ENCODE measurements at places on chromosomes 3 and 15.

GRCh38 chr3:53495146-53495519, 722 bp downstream of the CACNA1D start:
- DNase-seq, result no peak

DNA sequence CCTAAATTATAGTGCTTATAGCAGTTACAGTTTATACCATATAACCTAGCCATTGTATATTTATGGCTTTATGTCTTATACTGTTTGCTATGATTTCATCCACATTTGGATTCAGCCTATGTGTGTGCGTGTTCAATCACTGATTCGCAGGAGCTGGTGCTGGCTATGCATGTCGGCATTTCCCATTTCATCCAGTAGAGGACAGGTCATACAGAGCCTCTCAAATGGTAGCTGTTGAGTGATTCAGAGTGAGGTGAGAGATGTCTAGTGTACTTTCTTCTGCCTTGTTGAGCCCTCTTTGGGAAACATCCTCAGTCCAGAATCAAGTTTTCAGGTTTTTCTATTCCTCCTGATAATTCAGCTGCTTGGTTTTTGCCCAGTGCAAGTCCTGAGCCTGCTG, 76.1 kb downstream of the FRMD4B start:
- DNase-seq, result no peak

- no peak for DNase-seq
Measured at GRCh38 chr3:138455801-138456716, 21.6 kb downstream of the ESYT3 start.

DNA sequence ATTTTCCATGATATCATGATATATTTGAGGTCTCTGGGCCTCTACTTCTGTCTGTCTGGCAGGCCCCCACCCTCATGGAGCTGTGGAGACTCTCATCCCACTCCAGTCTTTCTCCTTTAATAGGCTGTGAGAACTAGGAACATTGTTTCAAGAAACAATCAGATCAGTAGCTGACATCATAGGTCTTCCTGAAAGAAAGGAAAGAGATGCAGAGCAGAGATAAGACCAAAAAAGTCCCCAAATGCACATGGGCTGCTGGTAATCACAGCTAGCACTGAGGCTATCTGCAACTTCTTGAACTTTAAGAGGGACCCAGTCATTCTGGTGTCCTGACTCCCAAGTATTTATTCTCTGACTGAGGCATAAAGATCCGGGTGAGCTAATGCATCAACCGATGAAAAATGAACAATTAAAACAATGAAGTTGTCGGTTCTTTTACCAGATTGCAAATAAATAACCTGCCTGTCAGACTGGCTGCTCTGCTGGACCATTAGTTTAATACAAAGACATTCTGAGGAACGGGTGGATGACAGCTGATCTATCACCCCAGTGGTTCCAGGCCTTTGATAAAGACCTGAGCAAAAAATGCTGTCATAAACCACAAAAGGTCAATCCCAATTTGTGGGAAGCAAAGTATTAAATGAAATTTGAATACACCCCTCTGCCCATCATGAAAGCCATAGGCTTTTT, 780.8 kb upstream of the GOLIM4 start:
- DNase-seq, result no peak

DNA sequence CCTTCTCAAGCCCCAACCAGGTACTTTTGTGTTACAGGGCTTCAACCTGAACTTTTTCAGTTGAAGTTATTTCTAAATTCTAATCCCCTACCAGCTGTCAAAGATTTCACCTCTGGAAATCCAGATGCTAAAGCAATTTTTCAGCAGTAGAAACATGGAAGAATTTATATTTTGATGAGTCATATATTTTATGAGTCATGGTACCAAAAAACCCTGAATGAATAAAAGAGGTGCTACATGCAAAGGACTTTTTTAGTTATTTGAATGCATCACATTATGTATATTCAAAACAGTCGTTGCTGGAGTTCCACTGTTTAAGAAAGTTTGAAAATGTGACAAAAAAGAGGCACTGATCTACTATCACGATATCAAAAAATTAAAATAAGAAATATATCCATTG, 96.0 kb upstream of the ZNF385D start:
- DNase-seq, result no peak

- DNase-seq, result no peak
Measured at GRCh38 chr3:153138276-153139210, 23.5 kb upstream of the RAP2B start.

DNA sequence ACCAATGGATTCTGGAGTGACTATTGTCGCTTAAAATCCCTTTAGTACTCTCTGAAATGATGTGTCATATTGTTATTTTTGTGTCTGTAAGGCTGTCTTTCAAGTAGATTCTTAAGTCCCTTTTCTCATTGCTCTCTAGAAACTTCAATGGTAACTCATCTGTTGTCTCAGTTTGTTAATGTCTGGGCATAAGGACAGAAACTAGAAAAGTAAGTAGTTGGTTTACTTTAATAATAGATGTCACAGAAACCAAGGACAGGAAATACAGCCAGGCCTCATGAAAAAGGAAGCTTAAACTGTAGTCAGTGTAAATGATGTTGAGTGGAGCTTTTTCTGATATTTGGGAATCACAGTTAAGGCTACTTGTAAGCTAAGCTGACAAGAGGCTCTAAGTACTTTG, 730.2 kb upstream of the DPPA4 start:
- DNase-seq, result no peak

GRCh38 chr3:160665784-160666526, 11.0 kb upstream of the ARL14 start:
- DNase-seq, result no peak

- no peak for DNase-seq
Measured at GRCh38 chr15:89531796-89532537, 35.6 kb upstream of the RHCG start.

GRCh38 chr15:45594319-45594718, 7.1 kb downstream of the BLOC1S6 start:
- DNase-seq, result no peak

- no peak for DNase-seq
Measured at GRCh38 chr15:72982714-72983113, 69.5 kb upstream of the NEO1 start.

- no peak for DNase-seq
Measured at GRCh38 chr3:110456438-110457138, 615.0 kb upstream of the NECTIN3 start.

GRCh38 chr3:147699175-147699838, 290.1 kb downstream of the ZIC1 start:
- no peak for DNase-seq

DNA sequence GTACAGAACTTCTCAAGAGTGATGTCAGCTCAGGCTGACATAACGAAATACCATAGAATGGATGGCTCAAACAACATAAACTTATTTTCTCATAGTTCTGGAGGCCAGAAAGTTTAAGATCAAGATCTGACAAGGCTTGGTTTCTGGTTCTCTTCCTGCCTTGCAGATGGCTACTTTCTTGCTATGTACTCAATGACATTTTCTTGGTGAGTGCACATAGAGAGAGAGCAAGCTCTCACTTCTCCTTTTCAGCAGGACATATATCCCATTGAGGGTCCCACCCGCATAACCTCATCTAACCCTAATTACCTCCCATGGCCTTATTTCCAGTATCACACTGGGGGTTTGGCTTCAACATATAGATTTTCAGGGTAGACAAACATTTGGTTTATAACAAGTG, 1072.1 kb downstream of the PLOD2 start:
- no peak for DNase-seq

GRCh38 chr3:195007766-195008165, 263.2 kb downstream of the XXYLT1 start:
- no peak for DNase-seq

- DNase-seq, result no peak
Measured at GRCh38 chr3:10074666-10075065, 33.4 kb downstream of the FANCD2OS start.

- DNase-seq, result no peak
Measured at GRCh38 chr3:139657434-139657833, 20.3 kb downstream of the NMNAT3 start.

GRCh38 chr15:29456255-29456654, 186.6 kb upstream of the NSMCE3 start:
- no peak for DNase-seq

- no peak for DNase-seq
Measured at GRCh38 chr15:97528238-97528637, 432.3 kb upstream of the ARRDC4 start.

DNA sequence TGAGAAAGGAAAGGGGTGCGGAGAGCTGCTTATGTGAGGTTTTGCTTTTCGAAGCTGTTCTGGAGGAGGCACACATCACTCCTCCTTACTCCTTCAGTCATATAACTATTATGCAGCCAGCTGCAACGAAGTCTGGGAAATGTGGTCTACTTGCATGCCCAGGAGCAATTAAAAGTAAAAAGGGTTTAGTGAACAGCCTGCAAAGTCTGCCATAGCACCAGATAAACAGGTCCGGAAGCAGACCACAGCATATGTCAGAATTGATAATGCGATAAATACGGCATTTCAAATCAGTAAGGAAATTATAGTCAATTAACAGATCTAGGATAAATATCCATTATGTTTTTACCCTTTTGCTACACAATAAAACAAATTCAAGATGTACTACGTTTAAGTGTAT, 99.5 kb downstream of the POLR2M start:
- no peak for DNase-seq

DNA sequence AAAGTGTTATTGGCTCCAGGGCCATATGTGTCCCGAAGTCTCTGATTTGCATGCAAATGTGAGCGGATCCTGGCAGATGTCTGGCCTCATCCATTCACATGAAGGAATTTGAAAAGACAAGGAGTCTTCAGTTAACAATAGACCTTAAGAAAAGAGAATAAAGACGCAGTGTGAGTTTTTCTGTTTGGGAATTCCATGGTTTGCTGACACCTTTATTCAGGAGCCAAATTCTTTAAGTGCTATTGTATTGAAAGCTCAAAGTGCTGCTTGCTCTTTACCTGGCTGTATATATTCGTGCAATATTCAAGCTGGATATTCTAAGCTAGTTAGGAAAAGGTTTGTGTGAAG, 2.2 kb downstream of the LRRN1 start:
- no peak for DNase-seq

DNA sequence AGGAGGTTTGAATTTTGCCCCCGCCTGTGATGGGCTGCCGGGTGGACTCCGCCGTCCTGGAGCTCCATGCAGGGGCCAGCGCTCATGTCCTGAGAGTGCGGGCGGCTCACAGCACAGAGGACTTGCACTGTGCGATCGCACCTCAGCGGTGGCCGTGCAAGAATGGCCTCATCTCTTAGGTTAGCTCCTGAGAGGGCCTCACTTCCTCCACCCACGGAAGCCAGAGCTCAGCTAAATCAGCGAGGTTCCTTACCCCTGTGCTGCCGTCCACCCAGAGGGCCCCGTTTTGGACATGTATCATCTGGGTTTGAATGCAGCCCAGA, 72.0 kb upstream of the PCSK6 start:
- no peak for DNase-seq

DNA sequence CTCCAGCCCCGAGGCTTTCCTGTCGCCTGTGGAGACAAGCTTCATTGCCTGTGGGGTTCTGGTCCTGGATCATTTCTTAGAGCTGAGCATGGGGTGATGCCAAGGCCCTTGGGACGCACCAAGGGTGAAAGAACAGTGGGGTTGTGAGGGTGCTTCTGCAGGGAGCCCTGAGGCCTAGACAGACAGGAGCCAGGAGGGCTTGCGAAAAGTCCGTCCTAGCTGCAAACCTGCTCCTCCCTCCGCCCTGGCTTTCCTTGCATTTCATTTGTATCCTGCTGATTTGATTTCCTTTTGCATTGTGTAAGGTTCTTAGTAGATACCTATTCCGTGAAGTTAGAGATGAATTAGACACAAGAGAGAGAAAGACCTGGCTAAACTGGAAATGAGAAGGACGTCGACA, 286.9 kb upstream of the C2CD4B start:
- DNase-seq, result no peak

DNA sequence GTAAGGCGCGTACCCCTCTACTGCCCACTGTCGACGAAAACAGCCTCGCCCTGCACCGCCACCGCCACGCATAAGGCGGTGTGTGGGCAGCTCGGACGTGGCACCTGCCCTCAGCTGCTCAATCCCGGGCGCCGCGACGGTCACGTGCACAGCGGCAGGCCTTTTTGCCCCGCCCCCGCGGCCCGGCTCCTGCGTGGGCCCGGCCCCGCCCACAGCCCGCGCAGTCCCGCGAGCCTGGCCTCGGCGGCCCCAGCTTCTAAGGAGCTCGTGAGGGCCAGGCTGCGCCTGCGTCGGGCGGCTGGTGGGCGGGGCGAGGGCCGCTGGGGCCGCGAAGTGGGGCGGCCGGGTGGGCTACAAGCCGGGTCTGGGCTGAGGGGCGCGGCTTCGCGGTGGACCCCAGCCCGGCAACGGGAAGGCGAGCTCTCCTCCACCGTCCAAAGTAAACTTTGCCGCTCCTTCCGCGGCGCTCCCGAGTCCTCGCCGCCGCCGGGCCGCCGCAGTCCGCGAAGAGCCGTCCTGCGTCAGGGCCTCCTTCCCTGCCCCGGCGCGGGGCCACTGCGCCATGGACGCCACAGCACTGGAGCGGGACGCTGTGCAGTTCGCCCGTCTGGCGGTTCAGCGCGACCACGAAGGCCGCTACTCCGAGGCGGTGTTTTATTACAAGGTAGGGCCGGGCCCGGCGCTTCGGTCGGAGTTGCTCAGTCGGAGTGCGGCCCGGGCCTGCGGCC, at the start of gene CAPN7:
Gene CAPN7 (plus strand): TSS at position 313 of the 728 bp plus-strand sequence. CDS start 250 bp downstream, at position 563.
- peak; percentile 88 for DNase-seq

- DNase-seq, result no peak
Measured at GRCh38 chr3:159165961-159166360, 364.1 kb downstream of the MFSD1 start.

Data from stimulated activated CD4-positive, alpha-beta T cell treated with anti-CD3 and anti-CD28 coated beads, Interleukin-15, amount 100 ng/mL, for 1 hour (primary cell).